Dermis blood vessel endothelial cell (primary cell): ENCODE measurements at places on chromosomes 13 and 19. TPM values are rescaled to one million over a fixed set of nuclear protein-coding genes. Genes with fewer than 3 reads are reported as not detected.

- DNase-seq, result no peak
These were observed 5.7 kb upstream of the THSD1 start for GRCh38 chr13:52411629-52412028.

The ERFL gene
- not detected in 2 replicates for total RNA-seq

The PTH2 gene
- total RNA-seq, result not detected in 2 replicates

The SH3GL1 gene
- total RNA-seq, result 38.6 and 102 TPM in 2 replicates

The TNFSF11 gene
- not detected in 2 replicates for total RNA-seq
